Dermis microvascular lymphatic vessel endothelial cell (primary cell): ENCODE measurements at places on chromosomes 4 and X. TPM values are rescaled to one million over a fixed set of nuclear protein-coding genes. Genes with fewer than 3 reads are reported as not detected.

The TLL1 gene
- total RNA-seq = 16.2 and 31.0 TPM in 2 replicates

The AVPR2 gene
- 1.9 and 2.0 TPM in 2 replicates for total RNA-seq

The CENPVL2 gene
- not detected in 2 replicates for total RNA-seq

The RAB40A gene
- total RNA-seq = 0.13 TPM in 1 of 2 replicates, not detected in the other

The SHROOM3 gene
- 0.13 TPM in 2 replicates for total RNA-seq

The CASP6 gene
- total RNA-seq = 45.3 and 47.9 TPM in 2 replicates

The TMEM35A gene
- total RNA-seq = 1.9 TPM in 2 replicates

The RAB40AL gene
- total RNA-seq = 0.13 and 0.38 TPM in 2 replicates

The TMPRSS11F gene
- total RNA-seq = not detected in 2 replicates

The UCP1 gene
- not detected in 2 replicates for total RNA-seq

The TLR10 gene
- total RNA-seq = not detected in 2 replicates

The ADGRG4 gene
- under 0.01 TPM in 1 of 2 replicates, not detected in the other for total RNA-seq

GRCh38 chr4:17427991-17428390 lies 83.9 kb downstream of the QDPR start:
- DNase-seq = no peak

GRCh38 chr4:7209699-7210098 lies 17.4 kb downstream of the SORCS2 start:
- DNase-seq = no peak

- peak; percentile 7 for DNase-seq
These were observed 62.8 kb downstream of the FAM9B start for GRCh38 chrX:8971116-8971515.

DNA sequence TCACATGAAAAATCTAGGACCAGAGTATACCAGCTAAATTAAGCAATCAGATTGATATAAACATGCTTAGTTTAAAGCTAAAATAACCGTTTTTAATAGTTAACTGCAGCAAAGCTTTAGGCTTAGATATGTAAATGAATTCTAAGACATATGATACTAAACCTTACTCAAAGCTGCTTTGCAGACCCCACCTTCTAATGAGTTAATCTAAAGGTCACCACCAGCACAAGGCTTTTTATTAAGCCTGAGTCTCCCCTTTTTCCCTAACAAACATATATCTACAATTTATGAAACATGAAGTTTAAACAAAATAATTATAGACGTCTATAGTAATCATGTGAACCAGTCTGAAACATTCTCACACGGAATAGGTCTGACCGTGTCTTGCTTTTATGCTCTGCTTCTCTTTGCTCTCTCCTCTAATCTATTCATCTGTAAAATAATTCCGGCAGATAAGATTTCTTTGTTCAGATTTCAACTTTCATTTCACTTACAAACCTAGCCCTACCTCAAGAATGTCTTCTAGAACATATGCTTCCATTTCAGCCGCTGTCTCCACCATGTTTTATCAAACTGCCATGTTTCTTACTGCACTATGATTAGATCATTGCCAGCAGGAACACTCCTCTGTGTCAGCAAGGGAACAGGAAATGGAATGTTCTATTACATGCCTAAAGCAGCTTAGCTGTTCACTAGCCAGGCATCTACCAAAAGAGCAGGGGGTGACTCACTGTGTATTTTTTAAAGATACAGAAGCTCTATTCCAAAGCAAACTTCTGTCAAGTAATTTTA lies 35.9 kb downstream of the ANKRD17 start:
- DNase-seq = peak; percentile 96

DNA sequence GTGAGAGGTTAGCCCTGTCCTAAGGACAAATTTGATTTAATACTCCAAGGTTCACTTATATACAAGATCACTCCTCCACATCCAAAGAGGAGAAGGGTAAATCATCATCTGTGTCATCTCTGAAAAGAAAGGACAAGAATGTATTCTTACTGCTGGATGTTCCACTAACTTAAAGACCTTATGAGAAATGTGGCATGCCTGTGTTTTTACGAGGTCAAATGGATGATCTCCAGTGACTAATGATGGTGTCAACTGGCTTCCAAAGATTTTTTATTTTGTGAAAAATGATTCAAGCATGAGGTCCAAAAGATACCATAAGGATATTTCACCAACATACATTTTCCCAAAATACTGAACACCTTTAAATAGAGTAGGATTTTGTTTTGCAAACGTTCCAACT lies 143.4 kb downstream of the PTCHD1 start:
- DNase-seq = no peak

DNA sequence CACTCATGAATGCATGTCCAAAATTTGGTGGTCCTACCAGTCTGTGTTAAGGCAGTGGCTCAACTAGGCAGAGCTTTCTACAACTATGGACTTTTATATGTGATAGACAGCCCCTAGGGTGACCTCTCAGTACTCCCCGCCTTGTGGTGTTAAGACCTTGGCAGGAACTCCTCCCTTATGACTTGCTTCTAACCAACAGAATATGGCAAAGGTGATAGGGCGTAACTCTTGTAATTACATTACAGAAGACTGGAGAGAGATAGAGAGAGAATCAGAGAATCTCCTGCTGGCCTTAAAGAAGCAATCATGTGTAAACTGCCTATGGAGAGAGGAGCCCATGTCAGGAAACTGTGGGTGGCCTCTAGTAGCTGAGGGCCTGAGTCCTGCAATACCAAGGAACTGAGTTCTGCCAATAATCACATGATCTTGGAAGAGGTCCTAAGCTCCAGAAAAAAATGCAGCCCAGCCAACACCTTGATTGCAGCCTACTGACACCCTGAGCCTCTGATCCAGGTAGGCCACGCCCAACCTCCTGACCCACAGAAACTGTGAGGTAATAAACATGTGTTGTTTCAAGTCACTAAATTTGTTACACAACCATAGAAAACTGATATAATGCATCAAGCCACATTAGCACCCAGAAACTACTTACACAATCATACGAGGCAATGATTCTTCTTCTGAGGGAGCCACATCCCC lies 68.9 kb downstream of the INPP4B start:
- DNase-seq = no peak

- no peak for DNase-seq
These were observed 215.8 kb downstream of the MID1IP1 start for GRCh38 chrX:39017077-39017476.

GRCh38 chrX:96835660-96836289 lies 47.9 kb upstream of the RPA4 start:
- DNase-seq = no peak

DNA sequence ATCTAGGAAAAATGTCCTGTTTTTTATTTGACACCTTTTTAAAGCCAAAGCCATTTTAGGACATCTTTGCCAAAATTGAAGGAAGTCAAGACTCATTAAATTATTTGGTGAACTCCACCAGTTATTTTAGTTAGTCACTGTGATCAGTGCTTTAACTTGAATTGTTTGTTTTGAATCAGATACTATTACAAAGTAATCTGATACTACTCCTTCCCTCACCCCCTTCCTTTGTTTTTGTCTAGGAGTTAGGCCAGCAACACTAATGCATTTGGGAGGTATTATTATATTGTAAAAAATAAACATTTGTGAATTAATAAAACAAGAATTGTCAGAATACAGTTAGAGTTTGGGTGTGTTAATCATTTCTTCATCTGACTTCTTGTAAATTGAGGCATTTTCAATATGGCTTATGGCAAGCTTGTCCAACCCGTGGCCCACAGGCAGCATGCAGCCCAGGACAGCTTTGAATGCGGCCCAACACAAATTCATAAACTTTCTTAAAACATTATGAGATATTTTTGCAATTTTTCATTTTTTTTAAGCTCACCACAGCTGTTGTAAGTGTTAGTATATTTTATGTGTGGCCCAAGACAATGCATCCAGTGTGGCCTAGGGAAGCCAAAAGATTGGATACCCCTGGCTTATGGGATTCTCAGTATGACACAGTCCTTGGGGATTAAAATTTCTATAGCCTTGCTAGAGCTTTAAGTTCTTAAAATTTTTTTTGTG lies 182.2 kb downstream of the BMPR1B start:
- no peak for DNase-seq

GRCh38 chrX:18016941-18017340 lies 155.8 kb upstream of the RAI2 start:
- no peak for DNase-seq

- DNase-seq = no peak
These were observed 30.7 kb downstream of the SEPTIN11 start for GRCh38 chr4:76980261-76980660.

DNA sequence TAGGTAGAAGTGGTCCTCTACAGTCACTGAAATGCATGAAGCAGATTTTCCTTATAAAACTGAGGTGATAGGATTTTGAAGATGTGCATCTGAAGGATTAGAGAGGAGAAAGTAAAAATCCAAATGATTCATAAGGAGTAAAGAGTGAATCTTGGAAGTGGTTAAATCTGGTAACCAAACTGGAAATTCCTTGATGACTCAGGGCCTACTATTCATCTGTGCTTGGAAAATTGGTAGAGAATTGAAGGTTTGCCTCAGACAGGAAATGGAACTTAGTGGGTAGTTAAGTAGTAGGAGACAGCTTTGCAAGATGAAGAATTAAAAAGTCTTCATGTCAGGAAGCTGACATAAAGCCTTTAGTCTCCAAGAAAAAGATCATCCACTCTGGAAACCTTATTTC lies 368.9 kb upstream of the CTSO start:
- peak; percentile 2 for DNase-seq

- DNase-seq = no peak
These were observed 104.5 kb downstream of the APOOL start for GRCh38 chrX:85108165-85108564.

DNA sequence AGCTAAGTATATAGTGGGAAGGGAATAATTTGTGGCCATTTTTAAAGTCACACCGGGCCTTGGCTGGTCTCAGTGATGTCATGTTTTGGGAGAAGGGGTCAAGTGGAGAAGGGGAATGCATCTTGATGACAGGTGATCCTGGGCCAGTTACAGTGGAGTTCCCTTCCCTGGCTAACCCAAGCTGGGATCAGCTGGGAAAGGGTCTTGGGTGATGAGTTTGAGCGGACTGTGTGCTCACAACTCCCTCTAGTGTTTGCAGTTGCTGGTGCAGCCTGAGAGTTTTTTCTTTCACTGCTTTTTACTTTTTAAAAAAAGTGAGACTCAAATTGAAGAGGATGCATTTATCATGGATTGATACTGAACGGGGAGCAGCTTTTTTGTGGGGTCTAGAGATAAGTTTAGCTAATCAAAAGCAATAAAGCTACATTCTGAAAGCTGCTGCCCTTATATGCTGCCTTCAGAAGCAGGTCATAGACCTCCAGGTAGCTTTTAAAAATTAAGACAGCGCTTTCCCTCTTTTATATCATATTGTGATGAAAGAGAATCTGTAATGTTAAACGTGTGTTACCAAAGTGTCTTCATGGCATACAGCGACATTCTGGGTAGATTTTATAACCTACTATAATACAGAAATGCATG lies 164.7 kb downstream of the DCLK2 start:
- peak; percentile 61 for DNase-seq

GRCh38 chrX:2902841-2903240 lies 26.3 kb downstream of the ARSD start:
- DNase-seq = no peak

- no peak for DNase-seq
These were observed 689.2 kb upstream of the SLIT2 start for GRCh38 chr4:19562456-19562855.

DNA sequence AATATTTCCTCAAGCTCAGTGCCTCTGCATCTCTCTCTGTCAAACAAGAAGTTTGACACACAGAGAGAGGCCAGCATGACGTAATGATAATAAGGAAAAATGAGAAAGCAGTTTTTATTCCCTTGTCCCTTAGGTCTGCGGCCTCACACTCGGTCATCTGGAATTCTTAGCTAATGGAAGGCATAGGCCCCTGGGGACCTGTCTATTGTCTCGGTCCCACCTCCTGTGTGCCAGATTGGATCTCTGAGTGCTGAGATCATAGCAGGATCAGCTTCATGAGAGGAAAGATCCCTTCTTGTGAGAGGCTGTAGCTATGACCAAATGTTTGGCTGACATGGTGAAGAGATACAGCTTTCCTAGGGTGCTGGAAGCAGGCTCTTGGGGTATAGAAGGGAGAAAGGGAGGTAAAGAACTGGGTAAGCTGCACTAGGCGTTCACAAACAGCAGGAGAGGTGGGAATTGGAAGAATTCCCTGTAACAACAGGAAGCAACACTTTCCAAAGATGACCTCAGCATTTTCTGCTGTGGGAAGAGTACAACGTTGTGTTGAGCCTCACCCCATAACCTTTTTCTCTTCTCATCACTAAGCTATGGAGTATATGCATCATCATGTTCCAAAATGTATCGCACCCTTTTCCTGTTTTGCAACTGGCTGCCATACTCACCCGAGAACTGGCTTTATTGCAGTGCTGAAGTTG lies 20.2 kb downstream of the TMEM31 start:
- peak; percentile 91 for DNase-seq

DNA sequence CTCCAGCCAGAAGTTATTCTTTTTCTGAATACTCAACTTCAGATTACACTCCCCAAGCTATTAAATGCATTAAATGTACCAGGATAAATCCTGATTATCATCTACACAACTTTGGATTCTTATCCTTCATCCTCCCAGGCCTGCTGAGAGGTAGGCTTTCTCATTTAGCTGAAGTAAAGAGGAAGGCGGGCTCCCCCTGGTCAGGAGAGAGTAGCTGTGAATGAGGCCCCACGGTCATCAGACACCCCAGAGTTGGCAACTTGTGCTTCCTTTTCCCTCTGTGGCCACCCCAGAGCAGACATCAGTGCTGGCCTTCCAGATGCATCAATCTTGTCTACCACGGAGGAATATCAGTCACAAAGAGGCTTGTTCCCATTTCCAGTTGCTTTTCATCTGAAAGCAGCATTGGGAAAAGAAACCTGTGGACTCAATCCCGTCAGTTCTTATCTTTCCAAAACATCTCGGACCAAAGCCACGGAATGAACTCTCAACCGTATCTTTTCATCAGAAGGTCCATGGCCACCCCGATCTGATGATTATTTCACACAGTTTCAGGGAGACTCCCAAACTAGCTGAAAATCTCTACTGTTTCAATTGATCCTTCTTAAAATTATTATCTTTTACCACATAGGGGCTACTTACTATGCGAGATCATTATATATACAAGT lies 79.2 kb downstream of the FBXO8 start:
- DNase-seq = no peak

DNA sequence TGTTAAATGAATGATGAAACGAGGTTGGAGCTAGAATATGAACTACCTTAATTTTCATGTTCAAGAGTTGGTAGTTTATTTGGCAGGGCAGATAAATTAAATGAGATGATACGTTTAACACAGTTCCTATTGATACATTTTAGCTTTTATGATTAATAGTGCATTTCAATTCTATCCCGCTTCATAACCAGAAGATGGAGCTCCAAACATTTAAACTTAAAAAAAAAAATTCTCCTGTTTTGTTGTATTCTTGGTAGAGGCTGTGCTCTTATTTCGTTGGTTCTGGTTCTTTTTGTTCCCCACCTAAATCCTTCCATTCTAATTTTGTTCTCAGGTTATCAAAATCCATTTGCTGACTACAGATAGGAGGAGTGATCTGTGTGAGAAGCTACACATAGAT lies 71.8 kb upstream of the PTPN13 start:
- no peak for DNase-seq

DNA sequence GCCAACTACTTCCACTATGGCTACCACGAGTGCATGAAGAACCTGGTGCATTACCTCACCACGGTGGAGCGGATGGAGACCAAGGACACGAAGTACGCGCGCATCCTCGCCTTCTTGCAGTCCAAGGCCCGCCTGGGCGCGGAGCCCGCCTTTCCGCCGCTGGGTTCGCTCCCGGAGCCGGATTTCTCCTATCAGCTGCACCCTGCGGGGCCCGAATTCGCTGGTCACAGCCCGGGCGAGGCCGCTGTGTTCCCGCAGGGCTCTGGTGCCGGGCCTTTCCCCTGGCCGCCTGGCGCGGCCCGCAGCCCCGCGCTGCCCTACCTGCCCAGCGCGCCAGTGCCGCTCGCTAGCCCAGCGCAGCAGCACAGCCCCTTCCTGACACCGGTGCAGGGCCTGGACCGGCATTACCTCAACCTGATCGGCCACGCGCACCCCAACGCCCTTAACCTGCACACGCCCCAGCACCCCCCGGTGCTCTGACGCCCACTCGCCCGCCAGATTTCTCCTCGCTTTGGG lies 2.1 kb downstream of the HELT start:
- no peak for DNase-seq
